ENCODE measurements at places on chromosomes 12 and 14.

GRCh38 chr12:116662612-116663144 lies 75.2 kb downstream of the SPRING1 start:
- DNase-seq: peak; percentile 62

- DNase-seq: no peak
Measured at GRCh38 chr14:79044894-79045624, 874.9 kb downstream of the NRXN3 start.

- no peak for DNase-seq
Measured at GRCh38 chr12:117100251-117100650, 1.0 kb upstream of the TESC start.

DNA sequence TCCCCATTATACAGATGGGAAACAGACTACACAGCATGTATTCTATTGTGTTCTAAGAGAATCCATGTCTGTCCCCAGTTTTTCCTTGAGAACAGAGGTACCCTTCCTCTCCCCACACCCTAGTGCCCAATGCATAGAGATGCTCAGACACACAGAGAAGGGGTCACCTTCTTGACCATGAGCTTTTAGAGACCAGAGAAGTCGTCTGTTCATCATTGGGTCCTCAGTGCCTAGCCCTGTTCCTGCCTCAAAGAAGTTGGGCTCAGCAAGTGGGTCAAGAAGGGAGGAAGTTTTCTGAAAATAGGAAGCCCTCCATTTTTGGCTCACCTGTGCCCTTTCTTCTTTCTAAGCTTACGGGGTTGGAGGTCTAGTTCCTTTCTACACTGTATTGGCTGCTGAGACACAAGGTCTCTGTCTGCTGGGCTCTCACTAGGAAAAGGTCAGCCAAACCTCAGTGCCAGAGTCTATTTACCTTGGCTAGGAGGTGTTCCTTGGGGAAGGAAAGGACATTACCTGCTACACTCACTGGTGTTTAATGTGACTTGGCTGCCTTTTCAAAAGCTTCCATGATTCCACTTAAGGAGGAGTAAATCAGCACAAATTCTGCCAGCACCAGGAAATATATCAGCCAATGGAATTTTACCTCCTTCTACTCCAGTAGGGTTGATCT lies 198.5 kb upstream of the PWP1 start:
- DNase-seq: no peak

- no peak for DNase-seq
Measured at GRCh38 chr14:59177262-59177661, 11.2 kb upstream of the DAAM1 start.

GRCh38 chr12:26810330-26810729 lies 22.7 kb downstream of the ITPR2 start:
- DNase-seq: no peak

GRCh38 chr12:20282401-20282800 lies 85.9 kb upstream of the PDE3A start:
- DNase-seq: no peak

GRCh38 chr12:94133964-94134795 lies 14.2 kb upstream of the PLXNC1 start:
- DNase-seq: no peak

DNA sequence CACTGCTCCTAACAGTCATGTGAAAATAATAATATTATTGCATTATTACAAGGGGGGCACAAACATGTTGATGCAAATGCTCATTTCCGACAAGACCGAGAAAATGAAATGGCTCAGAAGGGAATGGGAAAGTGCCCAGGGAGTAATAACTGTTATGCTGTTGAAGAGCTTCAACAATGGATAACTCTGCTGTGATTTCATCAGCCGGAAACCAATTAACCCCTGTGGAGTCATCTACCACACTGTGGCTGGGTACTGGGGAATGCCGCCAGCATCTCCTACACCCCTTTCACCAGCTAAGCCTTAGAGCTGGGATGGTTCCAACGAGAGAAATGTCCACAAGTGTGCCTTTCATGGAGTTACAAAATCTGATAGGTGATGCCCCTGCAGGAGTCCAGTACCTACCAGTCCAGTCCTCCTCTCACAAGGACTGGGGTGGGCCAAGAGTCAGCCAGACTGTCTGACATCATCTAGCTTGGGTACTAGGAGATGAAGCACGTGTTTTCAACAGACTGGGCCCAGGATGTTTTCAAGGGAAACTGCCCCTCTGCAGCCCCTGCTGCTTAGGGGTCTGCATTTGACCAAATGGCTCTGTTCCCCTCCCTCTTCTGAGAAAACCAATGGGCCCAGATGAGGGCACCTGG lies 509.3 kb upstream of the CCDC196 start:
- no peak for DNase-seq

GRCh38 chr14:23104591-23105347 lies at the start of gene CIROP:
Gene CIROP, minus strand, starts transcription at chr14:23104989. Its CDS starts 69 bp downstream, at chr14:23104920.
- no peak for DNase-seq

DNA sequence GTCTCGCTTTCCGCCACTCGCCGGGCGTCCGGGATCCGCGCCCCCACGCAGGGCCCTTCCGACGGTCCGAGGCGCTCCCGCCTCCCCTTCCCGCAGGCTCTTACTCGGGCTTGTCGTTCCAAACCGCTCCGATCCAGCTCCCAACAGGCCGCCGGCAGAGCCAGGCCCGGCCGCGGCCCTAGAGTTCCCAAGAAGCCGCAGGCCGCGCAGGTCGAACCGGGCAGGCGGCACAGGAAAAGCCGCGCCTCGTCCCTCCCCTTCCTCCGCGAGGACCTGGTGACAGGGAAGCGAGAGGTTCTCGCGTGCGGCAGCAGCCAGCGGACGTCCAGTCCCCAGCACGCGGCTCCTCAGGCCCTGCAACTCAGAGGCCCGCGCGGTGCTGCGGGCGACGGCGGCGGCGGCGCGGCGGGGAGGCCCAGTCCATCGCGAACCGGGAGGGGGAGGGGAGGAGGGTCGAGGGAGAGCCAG lies 272 bp downstream of the HECTD1 start:
- DNase-seq: peak; percentile 38

DNA sequence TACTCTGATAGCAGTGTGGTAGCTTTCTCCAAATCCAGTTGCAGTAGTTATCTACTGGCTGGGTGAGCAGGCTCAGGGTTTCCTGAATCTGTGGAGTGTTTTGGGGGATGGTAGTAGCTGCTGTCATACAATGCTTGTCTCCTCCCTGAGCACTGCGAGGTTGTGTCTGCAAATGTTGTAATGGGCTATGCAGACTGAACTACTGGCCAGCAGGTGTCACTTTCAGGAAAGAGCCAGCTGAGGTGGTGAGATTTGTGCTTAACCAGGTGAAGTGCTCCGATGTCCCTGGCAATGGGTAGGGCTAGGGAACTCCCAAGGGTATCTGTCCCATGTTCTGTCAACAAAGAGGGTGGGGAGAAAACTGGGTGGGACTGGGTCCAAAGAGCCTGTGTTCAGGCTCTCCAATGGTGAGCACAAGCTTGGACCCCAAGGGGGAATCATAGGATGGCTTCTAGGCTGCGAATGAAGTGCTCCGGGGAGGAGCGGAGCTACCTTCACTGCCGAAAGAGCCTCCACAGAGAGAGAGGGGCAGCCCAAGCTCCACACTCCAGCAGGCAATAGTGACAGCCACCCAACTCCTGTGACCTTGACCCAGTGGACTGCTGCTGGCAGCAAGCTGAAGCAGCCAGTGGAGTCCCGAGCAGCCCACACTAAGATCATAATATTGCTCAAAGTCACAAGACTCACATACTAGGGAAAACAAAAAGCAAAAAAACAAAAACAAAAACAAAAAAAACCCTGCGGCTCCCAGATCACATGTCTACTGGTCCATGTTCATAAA lies 1324.0 kb upstream of the USP15 start:
- DNase-seq: peak; percentile 52

- DNase-seq: no peak
Measured at GRCh38 chr12:41189395-41190251, 1.5 kb downstream of the PDZRN4 start.

Data from CMK (cell line).